T-helper 17 cell (primary cell): ENCODE measurements at places on chromosomes 5 and 9. TPM values are rescaled to one million over a fixed set of nuclear protein-coding genes. Genes with fewer than 3 reads are reported as not detected.

The LCN2 gene
- not detected for total RNA-seq

GRCh38 chr9:96868709-96869108 is 14.4 kb upstream of the ZNF782 start:
- H3K4me1 ChIP-seq: no peaks in the 10 kb centered on the region
- H3K27me3 ChIP-seq: peaks cover 1% of the 10 kb centered on the region
- DNase-seq: no peak
- H3K4me3 ChIP-seq: no peak overlapping the region
- no peak overlapping the region for H3K27ac ChIP-seq

DNA sequence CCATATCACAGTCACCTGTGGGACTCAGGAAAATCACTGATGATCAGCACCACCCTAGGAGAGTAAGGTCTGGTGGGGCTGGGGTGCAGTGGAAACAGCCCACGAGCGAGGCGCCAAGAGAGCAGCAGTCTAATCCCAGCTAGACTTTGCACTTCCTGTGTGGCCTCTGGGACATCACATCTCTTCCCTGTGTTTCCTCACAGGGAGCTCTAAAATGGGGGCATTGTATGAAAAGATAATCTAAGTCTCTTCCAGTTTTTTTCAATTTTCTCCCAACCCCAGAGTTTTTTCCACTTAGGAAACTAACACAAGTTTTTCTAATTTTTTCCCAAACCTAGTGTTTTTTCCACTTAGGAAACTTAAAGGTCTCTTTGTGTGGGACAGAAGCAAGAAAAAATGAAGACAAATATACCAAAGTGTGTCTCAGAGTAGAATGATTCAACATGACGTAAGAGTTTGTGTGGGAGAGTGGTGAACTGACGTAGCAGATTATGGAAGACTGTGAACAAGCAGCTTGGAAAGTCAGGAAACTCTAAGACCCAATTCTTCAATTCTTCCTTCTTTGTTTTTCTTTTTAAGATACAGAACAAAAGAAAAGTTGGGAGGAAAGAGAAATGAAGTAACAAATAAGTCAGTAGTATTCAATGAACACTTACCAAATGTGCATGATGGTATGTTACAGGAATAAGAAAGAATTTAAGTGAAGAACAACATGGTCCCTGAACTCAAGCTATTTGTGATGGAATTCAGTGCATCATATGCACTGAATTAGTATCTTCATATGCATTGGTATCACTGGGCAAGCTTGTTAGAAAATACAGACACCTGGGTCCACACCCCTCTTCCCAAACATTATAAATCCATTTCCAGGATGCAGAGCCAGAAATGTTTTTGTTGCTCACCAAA is 51.3 kb downstream of the LHFPL2 start:
- H3K36me3 ChIP-seq: no peaks in the 10 kb centered on the region
- no peak overlapping the region for H3K4me3 ChIP-seq
- peaks cover 30% of the 10 kb centered on the region for H3K27me3 ChIP-seq

The ISL1 gene
- not detected for total RNA-seq

- DNase-seq: no peak
- H3K36me3 ChIP-seq: peaks cover 6% of the 10 kb centered on the region
- H3K4me3 ChIP-seq: no peak overlapping the region
- peaks cover 2% of the 10 kb centered on the region for H3K4me1 ChIP-seq
- no peak overlapping the region for H3K27ac ChIP-seq
Measured at GRCh38 chr5:82019342-82020138, 47.7 kb downstream of the ATG10 start.
